Effector memory CD4-positive, alpha-beta T cell (primary cell): ENCODE measurements at places on chromosomes 6 and 20.

- no peak for DNase-seq
Measured at GRCh38 chr6:164258421-164258820, 843.9 kb downstream of the QKI start.

- no peak for DNase-seq
Measured at GRCh38 chr6:168692193-168692914, 251.4 kb downstream of the SMOC2 start.

- no peak for DNase-seq
Measured at GRCh38 chr6:163585932-163586437, 171.5 kb downstream of the QKI start.

- DNase-seq = no peak
Measured at GRCh38 chr20:29878281-29878741, 1379.2 kb upstream of the DEFB115 start.

DNA sequence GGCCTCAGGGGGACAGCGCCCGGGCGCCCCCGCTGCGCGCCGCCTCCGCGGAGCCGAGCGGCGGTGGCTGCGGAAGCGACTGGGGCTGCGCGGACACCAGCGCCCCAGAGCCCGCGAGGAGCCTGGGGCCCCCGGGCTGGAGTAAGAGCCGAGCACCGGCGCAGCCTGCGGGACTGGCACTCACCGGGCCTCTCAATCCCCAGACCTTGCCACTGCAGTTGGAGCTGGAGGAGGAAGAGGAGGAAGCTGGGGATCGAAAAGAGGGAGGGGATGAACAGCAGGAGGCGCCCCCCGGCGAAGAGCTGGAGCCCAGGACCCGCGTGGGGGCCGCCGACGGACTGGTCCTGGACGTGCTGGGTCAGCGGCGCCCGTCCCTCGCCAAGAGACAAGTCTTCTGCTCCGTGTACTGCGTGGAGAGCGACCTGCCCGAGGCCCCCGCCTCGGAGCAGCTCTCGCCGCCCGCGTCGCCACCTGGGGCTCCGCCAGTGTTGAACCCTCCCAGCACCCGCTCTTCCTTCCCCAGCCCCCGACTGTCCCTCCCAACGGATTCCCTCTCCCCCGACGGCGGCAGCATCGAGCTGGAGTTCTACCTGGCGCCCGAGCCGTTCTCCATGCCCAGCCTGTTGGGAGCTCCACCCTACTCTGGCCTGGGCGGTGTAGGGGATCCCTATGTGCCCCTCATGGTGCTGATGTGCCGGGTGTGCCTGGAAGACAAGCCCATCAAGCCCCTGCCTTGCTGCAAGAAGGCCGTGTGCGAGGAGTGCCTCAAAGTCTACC, 590 bp downstream of the RNF217 start:
- DNase-seq = no peak

- DNase-seq = peak; percentile 4
Measured at GRCh38 chr6:136593748-136594490, 43.7 kb upstream of the MAP7 start.

DNA sequence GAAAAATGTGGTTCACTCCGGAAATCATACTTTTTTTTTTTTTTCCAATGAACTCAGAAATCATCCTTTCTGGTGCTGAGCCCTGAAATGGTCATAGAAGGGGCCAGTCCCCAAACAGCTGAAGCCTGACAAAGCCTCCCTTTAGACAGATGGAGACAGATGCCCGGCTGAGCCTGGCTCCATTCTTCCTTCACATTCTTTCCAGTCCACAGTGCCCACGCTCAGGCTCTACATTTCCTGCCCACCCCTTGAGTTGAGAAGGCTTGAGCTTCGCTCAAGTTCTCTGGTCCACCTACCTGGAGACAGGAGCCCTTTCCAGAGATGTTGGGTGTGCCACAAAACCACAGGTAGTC, 41.2 kb downstream of the KCNK5 start:
- DNase-seq = no peak

DNA sequence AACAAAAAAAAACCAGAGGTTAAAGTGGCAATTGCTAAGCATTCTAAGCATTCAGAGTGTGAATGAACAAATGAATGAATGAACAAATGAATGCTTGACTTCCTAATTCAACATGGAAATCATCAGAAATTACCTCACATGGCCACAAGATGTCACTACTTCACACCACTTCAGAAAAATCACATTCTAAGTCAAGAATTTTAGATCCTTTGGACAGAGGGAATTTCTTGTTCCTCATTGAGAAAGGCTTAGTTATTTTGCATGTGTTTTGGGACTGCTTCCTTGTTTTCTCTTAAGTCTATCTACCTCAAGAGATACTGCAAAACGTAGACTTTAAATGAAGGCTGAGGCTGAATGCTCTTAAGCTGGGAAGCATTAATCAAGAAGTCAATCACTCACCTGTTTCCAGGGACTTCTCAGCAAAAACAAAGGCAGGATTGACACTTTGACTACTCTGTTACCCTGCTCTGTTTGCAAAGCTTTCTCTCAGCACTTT, 120.2 kb downstream of the MBOAT1 start:
- DNase-seq = no peak

DNA sequence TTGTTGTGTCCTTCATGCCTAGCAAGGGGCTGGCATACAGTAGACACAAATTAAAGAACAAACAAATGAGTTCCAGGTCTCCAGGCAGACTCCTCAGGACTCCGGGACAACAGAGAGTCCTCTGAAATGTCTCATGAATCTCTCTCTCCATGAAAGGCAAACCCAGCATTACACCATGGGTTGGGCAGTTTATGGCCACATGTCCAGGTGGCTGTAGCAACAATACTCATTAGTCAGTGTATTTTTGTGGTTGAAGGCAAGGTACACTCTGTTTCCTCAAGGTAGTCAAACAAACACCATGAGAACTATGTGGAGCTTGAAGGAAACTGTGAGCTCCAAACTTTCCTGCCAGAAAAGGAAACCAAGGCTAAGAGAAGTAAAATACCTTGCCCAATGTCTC, 62.2 kb downstream of the KCNB1 start:
- no peak for DNase-seq

- DNase-seq = no peak
Measured at GRCh38 chr6:44047801-44048200, 79.5 kb downstream of the MRPL14 start.

DNA sequence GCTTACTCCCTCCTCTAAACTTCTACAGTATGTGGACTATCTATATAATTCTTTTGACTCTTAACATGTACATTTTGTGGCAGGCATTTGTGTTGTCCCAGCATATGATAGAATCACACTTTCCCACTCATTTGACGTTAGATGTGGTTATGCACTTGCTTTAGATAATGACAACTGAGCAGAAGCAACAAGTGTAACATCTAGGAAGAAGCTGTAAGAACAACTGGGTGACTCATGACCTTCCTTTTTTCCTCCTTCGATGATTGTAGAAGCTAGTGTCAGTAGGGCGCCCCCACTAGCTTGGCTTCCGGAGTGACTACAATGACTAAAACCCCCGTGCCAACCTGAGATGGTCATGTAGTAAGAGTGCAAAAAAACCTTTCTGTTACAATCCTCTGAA, 74.6 kb upstream of the CEP85L start:
- DNase-seq = peak; percentile 25

- no peak for DNase-seq
Measured at GRCh38 chr6:6314596-6314995, 5.9 kb downstream of the F13A1 start.

GRCh38 chr6:27777126-27777525, 135.1 kb downstream of the OR2B2 start:
- no peak for DNase-seq

- DNase-seq = no peak
Measured at GRCh38 chr6:23173234-23173633, 603.9 kb downstream of the HDGFL1 start.

GRCh38 chr20:62618611-62619529, 23.4 kb upstream of the SLCO4A1 start:
- DNase-seq = no peak

DNA sequence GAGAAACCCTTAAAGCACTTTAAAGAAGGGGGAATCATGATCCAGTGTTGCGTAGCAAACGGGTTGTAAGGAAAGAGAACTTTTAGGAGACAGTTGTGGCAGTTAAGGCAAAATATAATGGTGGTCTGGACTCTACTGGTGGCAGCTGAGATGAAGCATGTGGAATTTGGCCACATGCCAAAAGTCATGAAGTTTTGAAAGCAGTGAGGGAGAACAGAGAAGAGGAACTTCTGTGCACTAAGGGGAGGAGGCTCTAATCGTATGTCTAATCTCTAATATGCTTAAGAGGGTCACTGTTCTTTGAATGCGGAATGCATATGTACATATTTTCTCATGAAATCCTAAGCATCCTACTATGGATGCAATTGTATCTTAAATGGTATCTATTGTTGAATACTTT, 91.5 kb downstream of the RIMS1 start:
- DNase-seq = no peak

DNA sequence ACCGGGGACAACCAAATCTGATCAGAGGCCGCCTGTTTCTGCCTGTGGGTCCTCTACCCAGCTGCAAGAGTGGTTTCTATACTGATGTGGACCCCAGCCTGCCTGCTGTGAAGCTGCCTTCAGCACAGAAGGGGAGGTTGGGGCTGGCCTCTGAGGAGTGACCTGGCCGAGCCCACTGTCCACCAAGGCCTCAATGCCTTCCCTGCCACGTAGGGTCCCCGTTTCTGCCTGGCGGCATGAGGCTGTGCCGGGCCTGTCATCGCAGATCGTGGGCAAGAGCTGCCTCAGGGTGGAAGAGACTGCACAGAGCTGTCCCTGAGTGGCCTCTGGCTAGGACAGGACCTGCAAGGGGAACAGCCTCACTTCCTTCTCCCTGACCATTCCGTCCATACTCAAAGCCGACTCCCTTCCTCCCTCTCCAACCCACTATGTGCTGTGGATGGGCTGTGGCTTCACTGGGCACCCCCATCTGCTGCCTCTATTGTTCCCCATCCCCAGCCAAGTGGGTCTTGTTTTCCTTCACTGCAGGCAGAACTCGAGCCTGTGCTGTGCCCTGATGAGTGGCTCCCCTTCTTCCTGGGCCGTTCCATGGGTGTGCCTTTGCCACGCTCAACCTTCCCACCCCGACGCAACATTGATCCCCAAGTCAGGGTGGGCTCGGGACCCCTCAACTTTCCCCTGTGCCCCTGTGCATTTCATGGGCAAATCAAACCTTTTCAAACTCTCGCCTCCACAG, 60.3 kb downstream of the ERMARD start:
- no peak for DNase-seq

DNA sequence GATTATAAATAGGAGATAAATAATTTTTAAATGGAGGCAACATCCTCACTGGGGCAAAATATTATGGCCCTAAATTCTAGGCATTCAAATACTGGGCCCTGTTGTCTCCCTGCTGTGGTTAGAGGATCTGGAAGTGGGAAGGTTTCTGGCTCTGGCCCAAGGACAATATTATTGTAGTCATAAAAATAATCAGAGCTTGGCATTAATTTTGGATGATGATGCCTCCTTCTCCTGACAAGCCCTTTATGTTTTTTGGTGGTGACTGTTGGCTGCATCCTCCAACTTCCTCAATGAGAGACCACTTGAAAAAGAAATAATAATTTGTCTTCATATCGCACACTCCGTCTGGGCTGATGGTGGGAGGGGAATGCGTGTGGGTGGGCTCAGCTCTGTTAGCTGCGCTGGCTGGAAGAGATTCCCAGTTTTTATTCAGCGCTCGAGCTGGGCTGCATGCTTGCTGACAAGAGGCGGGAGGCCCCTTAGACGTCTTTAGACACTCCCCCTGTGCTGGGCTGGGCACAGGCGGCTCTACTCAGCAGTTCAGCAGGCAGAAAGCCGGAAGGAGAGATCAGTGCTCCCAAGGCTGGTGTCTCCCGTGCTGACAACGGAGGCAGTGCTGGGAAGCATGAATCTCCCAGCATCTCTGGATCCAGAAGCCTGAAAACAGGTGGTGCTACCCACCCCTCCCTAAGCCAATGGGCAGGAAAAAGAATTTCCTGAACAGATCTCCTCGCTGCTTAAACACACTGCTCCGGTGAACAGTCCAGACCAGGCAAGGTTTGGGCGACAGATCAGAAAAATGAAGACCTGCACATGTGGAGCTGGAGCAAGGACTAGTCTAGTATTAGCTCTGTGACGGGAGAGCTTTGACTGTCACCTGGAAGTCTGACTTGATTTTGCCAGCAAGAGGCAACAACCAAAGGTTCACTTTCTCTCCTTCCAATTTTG, 97.7 kb downstream of the SYCP2 start:
- DNase-seq = no peak

DNA sequence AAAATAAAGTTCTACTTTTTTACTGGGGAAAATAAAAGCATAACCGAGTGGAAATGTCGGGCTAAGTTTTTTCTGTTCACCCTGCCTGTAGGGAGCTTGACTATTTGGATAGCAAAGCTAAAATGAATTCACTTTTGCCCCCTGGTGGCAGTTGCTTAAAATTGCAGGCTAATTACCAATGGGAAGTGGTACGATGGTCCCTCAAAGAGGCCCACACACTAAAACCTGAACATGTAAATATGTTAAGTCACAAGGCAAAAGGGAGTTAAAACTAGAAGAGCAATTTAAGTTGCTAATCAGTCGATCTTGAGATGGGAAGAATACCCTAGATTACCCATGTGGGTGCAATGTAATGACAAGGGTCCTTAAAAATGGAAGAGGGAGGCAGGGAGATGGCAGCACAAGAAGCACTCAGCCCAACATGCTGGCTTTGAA, 916 bp upstream of the SUN5 start:
- DNase-seq = no peak

DNA sequence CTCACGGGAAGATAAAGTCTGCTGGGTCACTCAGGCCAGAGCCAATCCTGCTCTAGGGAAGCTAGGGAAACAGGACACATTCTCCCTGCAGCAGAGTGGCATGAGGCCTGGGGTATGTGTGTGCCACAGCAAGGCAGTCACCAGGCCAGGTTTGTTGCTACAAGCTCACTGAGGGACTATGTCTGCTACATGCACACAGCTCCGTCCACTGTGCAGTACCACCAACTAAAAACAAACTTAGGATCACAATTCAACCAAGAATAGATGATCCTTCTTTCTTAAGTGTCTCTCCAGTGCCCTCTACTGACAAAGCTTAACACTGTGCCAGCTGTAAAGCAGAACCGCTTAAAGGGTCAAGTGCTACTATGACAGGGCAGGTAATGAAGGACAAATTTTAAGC, 192.5 kb downstream of the PTPRK start:
- DNase-seq = no peak

GRCh38 chr20:5657190-5657875, 92.9 kb upstream of the SHLD1 start:
- DNase-seq = no peak

GRCh38 chr20:39100691-39101090, 138.5 kb downstream of the DHX35 start:
- DNase-seq = no peak
